Nucleus accumbens (tissue), 56 donors: ENCODE measurements at places on chromosomes 7 and 10.
A peak's percentile ranks its signal among the peaks of the same experiment; 100 is the strongest.

DNA sequence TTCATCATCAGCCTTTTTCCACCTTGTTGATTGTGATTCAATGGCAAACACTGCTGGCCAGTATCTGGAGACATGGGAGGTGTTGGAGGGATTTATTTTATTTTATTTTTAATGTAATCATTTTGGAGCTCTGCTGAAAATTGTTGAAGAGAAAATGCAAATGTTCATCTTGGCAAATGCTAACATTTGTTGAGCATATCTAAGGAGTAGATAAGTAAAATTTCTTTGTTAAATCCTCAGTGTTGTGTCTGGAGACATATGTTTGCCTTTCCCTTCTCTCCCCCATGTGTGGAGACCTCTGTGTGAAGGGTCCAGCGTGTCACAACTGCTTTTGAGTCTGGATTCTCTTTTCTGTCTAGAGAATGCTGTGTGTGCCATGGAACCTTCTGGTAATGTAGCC is 300.3 kb downstream of the FZD1 start:
- no peak for DNase-seq

DNA sequence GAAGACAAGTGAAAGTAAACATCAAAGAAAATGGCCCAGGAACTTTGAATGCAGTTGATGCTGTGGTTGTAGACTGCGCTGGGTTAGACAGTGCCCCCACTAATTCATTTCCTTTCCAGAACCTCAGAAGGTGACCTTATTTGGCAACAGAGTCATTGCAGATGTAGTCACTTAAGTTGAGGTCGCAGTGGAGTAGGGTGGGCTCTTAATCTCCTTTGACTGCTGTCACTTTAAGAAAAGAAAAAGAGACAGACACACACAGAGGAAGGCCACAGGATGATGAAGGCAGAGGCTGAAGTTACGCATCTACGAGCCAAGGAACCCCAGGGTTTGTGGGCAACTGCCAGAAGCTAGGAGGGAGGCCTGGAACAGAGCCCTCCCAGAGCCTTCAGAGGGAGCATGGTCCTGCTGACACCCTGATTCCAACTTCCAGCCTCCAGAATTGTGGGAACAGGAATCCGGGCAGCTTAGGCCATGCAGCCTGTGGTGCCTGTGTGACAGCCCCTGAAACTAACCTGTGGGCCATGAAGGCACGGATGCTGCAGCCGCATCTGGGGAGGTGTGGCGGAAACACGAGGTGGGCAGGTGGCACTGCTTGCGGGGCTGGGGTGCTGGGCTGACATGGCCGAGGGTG is 107.6 kb downstream of the PRKAG2 start:
- no peak for DNase-seq

GRCh38 chr10:62433901-62434300 is 59.7 kb downstream of the ZNF365 start:
- DNase-seq: no peak

DNA sequence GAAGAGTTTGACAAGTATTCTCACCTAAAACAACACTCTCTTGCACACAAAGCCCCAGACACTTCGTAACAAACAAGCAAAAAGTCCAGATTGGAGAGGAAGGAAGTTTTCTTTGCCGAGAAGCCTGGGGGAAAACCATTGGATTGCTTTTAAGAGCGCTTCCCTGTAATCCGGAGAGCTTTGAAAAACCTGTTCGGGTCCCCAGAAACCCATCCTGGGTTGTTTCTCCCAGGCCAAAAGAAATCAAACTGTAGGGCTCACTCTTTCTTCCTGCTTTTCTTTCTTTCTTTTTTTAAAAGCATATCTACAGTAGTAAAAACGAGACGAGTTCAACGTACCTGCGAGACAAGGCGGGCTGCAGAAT is 655 bp downstream of the SP8 start:
- no peak for DNase-seq

DNA sequence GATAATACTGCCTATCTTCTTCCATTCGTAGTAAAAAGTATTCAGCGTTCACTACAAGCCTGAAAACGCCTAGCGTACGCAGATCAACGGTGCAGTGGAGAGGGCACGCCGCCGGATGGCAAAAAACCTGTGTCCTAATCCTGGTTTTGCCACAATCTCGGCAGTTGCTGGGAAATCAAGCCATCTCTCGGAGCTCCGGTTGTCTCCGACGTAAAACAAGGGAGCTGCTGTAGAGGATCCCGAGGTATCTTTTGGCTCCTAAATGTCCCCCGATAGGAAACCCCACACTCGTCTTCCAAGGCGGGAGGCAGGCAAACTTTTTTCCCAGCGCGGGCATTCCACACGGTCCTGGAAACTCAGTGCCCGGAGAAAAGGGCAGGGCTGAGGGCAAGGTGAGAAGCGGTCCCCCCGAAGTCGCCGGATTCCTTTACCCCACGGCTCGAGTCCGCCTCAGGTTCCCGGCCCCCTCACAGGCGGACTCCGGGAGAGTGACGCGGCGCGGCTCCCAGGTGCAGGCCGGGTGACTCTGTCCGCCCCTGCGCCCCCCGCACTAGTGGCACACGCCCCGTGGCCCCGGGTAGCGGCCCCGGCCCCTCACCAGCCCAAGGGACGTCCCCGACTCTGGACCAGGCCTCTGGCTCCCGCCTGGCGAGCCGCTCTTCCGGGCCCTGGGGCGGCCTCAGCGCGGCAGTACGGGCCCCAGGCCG is 649 bp downstream of the IDE start:
- peak; percentile 55 for DNase-seq

DNA sequence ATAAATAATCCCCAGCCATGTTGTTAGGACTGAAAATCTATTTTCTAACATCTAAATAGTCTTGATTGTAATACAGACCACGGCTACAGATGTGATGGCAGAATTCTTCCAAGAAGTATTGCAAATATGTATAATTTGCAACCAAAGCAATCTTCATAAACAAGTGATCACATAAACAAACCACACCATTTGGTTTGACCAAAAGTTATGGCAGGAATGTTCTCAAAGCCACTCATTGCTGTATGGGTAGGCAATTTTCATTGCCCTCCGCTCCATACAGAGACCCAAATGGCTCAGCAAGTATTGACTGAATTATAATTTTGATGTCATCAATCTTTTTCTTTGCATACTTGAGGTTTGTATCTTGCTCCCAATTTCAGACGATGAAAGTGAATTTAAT is 19.0 kb upstream of the RHOBTB1 start:
- no peak for DNase-seq

DNA sequence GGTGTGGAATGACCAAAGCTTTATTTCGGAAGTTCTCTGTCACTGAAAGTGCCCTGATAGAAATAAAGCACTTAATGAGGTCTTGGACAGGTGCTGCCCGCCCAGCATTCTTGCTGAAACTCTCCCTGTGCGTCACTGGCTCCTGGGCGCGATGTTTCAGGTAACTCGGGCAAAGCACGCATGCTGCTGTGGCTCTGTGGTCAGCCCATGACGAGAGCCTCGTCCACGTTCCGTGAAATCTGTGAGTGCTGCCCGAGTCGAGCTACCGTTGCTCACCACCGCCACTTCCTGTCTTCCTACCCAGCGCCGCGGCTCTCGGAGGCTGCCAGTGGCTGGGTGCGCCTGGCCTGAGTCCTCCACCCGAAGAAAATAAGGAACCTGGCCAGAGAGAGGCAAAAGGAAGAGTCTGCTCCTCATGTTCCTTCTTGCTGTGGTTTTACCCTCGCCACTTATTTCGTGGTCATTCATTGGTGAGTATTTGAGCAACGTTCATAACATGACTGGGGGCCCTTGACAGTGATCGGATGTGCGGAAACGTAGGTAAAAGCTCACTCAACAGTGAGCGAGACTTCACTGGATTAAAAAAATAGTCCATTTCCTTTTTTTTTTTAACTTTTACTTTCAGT is 95.5 kb downstream of the MAP3K8 start:
- peak; percentile 7 for DNase-seq

DNA sequence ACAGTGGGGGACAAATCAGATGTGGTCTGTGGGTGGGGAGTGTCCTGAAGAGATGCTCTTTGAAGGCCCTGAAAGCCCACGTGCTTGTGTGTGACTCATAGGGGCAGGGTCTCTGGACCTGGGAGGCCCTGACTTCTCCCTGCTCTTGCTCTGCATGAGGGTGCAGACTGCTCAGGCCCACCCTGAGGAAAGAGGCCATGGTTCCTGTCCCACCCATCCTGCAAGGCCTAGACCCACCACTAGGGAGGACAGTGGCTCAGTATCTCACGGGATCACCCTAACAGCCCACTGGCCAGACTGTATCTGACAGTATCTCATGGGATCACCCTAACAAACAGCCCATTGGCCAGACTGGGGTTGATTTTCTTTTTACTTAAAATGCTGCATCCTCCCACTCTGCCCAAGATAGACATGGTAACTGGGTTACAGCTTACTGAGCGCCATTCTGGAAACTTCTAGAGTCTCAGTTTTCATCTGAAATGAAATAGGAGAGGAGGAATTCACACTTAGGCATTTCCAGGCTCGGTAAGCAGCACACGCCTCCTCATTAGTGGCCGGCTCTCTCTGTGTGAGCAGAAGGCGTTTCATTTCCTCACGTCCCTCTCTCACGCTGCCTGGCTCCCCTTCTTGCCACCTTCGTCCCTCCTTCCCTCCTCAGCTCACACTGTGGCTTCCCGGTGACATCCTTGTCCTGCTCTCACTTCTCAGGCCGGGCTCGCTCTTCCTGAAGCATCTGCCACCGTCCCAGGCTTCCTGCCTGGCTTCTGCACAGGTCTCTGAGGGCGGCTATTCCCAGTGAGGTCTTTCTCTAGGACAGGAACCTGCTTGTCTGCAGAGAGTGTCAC is 242.6 kb downstream of the GLRX3 start:
- no peak for DNase-seq

GRCh38 chr7:128106821-128107220 is 75.6 kb upstream of the LRRC4 start:
- no peak for DNase-seq

DNA sequence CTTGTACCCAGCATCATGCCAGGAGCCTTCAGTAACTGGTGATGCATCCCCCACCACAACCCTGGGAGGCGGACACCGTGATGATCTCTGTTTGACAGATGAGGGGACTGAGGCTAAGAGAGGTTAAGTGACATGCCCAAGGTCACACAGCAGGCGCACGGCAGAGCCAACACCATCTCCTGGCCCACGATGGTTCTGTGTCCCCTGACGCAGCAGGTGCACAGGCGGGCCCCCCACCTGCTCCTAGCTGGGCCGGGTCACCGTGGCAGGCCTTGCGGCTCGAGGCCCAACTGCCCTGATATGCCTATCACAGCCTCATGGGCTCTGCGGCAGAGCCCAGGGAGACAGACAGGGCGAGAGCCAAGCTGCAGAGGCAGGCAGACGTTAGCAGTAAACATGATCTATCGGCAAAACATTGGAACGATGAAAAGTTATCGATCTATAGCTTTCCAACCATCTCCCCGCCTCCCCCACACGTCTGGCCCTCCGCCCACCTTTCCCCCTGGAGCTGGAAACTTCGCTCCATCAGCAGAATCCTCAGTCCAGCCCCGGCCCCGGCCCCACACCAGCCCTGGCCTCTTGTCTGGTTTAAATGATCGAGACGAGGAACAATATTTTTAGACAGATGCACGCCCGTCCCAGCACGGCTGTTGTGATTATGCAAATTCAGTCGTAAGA is 65.9 kb downstream of the ELFN1 start:
- DNase-seq: no peak

DNA sequence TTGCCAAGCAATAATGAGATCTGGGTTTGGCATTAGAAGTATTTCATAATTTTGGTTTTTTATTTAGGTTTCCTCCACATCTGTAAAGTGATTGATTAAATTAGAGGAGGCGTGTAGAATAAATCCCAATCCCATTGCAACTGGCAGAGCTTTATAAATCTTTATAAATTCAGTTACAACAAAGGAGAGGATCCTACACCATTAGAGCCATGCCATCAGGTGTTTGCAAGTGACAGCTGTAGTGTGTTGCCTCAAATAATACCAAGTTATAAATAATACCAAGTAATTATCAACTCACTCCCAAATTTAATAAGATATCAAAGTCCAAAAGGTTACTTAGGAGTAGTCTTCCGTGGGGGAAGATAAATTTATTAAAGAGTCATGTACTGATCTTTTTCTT is 62.2 kb downstream of the PODXL start:
- no peak for DNase-seq

DNA sequence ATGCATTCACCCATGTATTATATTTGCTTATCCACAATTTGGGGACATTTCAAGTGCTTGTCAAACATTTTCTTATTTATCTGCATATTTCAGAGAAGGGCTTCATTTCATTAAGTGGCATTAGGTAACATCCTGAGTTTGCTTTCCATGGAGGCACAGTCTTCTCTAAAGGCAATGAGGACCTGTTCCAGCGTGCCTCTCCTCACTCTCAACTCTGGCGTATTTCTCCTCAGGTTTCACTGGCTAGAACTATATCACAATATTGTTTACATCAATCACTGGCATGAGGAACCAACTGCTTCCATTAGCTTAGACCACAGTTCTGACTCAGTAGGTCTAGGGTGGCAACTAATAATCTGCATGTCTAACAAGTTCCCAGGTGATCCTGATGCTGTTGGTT is 177.2 kb downstream of the TAX1BP1 start:
- DNase-seq: no peak

GRCh38 chr10:31313396-31313795 is 5.6 kb upstream of the ZEB1 start:
- no peak for DNase-seq

- no peak for DNase-seq
These were observed 420.5 kb downstream of the RPS24 start for GRCh38 chr10:78454123-78454645.

GRCh38 chr10:99682752-99683151 is 23.4 kb downstream of the ENTPD7 start:
- no peak for DNase-seq

DNA sequence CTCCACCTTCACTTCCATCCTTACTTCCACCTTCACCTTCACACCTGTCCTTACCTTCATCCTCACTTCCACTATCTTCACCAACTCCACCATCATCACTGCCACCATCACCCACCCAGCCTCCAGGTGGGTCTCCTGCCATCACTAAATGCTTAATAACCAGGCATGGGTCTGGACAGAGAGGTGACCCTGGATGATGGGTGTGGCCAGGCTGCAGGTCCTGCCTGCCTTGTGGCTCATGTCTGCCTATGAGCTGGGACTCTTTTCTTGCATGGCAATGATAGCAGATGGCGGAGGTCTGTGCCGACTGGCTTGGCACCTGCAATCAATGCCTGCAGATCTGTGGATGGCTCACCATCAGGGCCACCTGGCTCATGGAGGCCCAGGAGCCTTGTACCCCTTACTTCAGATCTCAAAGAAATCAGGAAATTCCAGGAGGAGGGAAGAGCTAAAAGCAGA is 60.1 kb upstream of the ELN start:
- no peak for DNase-seq

- no peak for DNase-seq
These were observed 37.8 kb upstream of the COMMD3 start for GRCh38 chr10:22278441-22278782.

DNA sequence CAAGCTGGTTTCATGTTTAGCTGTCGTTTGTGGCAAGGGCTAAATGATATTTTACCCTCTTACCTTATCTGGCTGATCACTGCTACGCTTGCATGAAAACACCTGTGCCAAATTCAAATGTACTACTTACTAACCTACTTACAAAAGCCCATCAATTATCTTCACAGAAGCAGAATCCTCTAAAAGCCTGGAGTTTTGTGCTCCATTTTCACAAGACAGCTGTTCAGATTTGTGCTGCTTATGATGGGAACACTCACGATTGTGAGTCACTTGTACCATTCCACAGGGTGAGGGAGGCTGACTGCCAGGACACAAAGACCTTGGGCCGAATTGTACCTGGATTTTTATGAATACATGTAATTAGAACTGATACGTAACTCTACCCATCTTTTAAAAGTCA is 245.0 kb upstream of the NPY start:
- DNase-seq: no peak
